ENCODE measurements at places on chromosomes 3 and 15.

DNA sequence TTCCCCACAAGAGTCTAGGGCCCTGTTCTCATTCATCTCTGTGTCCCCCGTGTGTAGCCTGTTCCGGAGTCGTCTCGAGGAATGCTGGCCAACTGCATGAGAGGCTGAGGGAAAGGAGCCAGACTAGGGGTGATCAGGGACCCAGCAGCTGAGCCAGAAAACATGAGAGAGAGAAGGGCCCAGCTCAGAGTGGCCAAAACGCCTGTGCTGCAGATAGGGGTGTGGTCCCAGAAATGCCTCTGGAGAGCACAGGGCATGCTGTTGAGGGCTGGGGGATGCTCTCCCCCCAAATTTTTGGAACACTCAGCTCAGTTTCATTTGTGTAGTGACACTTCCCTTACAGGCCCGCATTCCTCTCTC is 14.1 kb downstream of the CYP1A2 start:
- DNase-seq, result no peak

- no peak for DNase-seq
These were observed 107.9 kb downstream of the FMN1 start for GRCh38 chr15:33086500-33087121.

- no peak for DNase-seq
These were observed 87.5 kb upstream of the MELTF start for GRCh38 chr3:197117114-197117513.

- DNase-seq, result no peak
These were observed 244.3 kb downstream of the CHL1 start for GRCh38 chr3:440826-441225.

DNA sequence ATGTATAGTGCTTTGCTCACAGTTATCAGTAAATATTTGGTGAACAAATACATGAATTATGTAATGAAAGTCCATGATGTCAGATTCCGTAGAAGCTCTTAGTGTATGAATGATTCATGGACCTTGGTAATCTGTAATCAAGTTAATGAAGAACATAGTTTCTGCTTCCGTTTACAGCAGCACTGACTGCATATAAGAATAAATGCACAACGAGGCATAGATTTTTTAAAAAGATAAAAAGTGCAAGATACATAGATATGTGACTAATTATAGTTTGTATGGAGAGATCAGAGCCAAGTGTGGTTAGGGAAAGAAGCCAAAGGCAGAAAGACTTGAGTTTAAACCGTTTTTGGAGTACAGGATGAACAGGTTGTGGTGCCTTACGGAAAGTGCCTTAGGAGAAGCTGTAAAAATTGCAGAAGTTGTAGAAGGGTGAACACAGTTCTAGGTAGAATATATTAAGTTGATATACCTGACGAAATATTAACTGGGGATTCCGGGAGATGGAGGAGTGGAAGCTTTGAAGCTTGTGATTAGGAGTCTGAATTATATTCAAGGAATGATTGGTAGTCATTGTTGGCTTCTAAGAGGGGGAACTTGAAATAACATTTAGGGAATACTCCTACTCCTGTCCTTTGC is 293.1 kb downstream of the NLGN1 start:
- no peak for DNase-seq

- DNase-seq, result no peak
These were observed 676.2 kb downstream of the NAALADL2 start for GRCh38 chr3:175535351-175535750.

GRCh38 chr3:185402561-185402960 is 39.6 kb downstream of the MAP3K13 start:
- DNase-seq, result no peak

- DNase-seq, result no peak
These were observed 9.7 kb downstream of the CCDC12 start for GRCh38 chr3:46966811-46967210.

GRCh38 chr3:101531473-101532086 is 18.6 kb upstream of the SENP7 start:
- no peak for DNase-seq

DNA sequence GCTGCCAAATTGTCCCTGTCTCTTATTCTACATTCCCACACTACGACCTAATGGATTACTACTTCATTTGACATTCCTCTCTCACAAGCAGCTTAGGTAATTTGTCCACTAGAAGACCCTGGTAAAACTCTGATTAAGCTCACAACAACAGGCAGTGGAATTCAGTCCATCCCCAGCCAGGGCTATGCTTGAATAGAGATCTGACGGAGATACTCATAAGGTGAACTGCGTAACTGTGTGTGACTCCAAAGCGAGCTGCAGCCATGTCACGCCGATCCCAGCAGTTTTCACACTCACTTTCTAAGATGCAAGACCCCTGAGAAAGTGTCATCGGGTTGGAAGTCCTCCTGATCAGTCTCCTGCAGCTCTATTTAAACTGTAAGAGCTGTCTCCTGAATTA is 25.7 kb upstream of the ROBO2 start:
- no peak for DNase-seq

DNA sequence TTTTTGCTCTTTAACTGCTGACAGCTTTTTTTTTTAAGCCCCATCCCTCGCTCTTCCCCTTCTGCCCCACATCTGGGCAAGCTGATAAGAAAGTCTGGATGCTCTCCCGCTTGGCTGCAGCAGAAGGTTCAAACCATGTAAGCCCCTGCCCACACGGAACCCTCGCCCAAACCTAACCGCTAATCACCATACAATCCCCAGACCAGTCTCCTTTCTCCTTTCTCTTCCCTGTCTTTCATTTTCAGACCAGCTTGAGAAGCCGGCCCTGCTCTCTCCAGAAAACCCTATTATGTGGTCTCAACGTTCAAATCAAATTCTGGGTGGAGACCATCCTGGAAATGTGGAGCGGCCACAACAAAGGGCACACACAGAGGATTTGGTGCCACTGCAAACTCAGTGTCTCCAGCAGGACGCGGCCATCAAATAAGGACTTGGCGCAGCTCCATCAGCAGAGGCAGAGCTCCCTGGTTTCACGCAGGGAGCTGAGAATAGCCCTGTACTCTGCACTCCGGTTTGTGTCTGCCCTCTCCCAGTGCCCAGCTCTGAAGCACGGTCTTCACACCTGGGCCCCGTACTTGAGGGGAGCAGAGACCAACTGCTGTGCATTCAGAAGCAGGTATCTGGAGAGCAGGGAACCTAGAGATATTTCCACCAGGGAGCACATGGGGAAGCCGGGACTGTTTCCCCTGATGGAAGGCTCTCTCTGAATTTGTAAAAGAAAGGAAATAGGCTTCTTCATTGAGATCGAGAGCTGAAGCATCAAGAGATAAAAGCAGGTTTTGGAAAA is 92.6 kb downstream of the XXYLT1 start:
- no peak for DNase-seq

- DNase-seq, result no peak
These were observed 69.9 kb downstream of the TBC1D5 start for GRCh38 chr3:17672506-17672905.

DNA sequence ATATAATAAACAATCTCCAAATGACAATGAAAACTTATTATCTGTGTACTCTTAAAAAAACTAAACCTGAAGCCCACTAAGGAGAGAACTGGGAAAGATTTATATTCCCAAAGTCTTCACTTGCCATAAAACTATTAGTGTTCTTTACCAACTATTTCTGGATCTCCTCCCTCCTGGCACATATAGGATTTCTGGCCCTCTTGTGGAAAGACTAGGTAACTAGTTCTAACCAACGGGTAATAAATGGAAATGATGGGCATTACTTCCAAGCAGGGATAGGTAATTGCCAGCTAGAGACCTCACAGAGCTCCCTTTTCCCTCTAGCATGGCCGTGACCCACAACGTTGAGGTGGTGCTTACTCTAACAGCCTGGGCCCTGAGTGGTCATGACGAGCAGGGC is 110.1 kb downstream of the DNAH12 start:
- DNase-seq, result no peak

- DNase-seq, result peak; percentile 6
These were observed 619 bp downstream of the ATXN7 start for GRCh38 chr3:63864008-63864964.

- no peak for DNase-seq
These were observed 88.9 kb upstream of the CCNL1 start for GRCh38 chr3:157248590-157249422.

DNA sequence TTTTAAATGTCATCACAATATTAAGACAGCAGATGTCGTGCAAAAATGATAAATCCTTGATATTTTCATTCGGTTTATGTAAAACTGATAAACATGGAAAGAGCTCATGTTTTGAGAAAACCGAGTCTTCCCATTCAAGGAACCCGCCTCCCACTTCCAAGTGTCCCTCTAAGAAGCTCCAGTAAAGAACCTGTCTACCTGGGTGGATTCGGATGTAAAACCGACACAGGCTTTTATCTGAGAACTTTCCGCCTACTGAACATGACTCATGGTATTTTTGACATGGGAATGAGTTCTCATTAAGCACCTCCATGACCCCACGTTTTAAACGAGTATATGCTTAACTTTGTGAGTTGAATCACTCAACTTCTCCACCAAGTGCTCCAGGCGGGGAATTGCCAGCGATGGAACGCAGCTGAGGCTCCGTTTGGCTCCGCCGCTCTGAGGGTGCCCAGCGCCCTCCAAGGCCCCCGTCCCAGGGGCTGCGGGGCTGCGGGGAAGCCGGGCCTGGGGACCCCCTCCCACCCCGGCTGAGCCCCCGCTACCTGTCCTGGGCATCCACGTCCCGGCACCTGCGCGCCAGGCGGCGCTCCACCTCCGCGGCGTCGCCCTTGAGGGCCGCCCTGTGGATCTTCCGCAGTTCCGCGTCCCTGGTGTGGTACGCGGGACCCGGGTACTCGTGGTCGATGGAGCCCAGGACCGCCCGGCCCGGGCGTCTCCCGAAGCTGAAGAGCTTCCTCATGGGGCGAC is 119.9 kb downstream of the LMLN start:
- no peak for DNase-seq

GRCh38 chr3:108472001-108472591 is 38.3 kb downstream of the MYH15 start:
- no peak for DNase-seq

- DNase-seq, result no peak
These were observed 76.1 kb upstream of the MAP4 start for GRCh38 chr3:48092270-48092669.

DNA sequence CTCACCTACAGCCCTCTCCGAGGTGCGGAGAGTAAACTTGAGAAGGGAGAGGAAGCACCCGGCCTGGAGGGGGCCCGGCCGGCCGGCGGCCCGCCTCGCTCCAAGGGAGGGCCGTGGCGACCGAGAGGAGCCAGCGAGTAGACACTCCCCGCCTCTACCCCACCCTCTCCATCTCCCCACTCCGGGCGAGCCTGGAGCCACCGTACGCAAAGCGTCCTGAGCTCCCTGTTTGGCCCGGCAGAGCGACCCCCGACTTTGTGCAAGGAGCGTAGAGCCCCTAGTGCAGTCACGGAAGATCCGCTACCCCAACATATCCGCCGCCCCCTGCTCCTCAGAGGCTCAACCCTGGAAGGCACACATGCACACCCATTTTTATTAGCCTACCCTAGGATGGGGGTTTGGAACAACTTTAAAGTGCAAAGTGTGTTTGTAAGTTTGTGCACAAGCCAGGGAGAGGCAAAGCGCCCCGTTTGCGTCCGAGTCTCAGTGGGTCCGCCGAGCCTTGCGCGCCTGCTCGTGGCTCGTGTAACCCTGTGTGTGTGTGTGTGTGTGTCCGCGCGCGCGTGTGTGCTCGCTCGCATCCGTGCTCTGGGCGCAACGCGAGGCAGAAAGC is 508 bp upstream of the SMAD6 start:
- no peak for DNase-seq

DNA sequence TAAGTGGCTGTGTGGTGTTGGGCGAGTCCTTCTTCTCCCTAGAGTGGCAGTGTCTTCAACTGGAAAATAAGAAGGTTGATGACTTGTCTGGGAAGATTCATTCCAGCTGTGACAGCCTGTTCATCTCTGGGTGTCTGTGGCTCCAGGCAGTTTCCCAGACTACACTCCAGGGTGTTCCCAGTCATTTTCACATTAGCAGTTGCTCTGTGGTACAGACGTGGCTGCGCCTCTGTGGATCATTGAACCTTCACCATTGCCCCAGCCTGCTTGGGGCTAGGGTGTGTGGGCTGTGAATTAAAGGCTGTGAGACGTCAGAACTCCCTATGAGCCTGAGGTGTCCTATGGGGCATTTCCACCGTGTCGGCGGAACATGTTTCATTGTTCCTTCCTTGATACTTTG is 239.6 kb upstream of the NR2E3 start:
- no peak for DNase-seq

GRCh38 chr3:164608554-164609276 is 469.6 kb downstream of the SI start:
- DNase-seq, result no peak

DNA sequence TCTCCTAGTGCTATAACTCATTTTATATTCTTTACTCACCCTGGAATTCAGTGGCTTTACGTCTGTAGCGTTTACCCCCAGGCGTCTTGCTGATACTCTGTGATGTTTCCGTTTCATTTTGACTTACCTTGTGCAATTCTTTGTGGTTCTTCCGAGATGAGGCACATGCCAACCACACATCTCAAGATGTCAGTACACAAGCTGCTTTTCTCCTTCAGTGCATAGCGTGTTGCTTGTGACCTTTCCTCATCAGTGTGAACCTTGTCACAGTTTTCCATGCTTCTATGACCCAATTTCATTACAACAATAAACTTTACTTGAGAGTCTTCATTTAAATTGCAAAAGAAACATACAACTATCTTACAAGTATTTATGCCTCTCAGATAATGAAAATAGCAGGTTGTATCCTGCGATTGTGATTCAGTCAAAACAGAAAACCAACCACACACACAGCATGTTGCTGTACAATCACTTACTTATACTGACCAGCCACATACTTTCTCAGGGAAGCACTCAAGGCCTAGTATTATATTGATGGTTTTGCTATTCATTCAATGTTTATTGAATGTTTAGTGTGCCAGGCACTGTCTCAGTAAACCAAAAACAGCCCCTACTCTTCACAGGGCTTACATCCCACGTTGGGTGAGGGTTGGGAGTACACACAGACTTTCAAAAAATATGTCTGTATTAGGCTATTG is 4.6 kb upstream of the TBL1XR1 start:
- DNase-seq, result no peak

- DNase-seq, result no peak
These were observed 5.6 kb downstream of the CCDC9B start for GRCh38 chr15:40334941-40335795.

DNA sequence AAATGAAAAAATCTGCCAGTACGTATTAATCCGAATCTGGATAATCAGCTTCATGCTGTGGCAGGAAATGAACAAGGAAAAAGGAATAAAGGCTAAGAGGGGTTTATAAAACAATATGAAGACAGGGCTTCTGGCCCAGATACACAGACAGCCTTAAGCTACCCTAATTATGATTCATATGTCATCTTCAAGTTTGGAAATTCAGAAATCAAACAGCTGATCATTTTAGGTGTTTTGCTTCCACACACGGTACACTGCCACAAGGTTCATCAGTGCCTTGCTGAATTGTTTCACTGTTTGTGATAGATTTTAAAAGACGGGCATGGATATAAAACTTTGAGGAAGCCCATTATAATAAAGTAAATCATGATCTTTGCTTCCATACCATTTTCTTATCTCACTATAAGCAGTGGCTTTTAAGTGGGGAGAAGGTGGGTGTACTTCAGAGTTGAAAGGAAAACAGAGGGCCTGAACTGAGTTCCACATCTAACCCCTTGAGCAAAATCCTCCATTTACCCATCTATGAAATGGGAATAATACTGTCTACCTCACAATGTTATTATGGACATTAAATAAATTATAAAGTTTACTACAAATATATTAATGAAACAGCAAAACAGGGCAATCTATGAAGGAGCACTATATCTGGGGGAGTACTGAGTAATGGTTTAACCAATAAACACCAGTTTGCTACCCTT is 15.7 kb downstream of the GTPBP8 start:
- DNase-seq, result no peak

Measured in activated T-helper 1 cell treated with anti-CD3 and anti-CD28 coated beads, Interleukin-2, amount 50 U/mL, for 16 hours (primary cell).